GM04504 (cell line): ENCODE measurements at places on chromosomes 1 and 21.

DNA sequence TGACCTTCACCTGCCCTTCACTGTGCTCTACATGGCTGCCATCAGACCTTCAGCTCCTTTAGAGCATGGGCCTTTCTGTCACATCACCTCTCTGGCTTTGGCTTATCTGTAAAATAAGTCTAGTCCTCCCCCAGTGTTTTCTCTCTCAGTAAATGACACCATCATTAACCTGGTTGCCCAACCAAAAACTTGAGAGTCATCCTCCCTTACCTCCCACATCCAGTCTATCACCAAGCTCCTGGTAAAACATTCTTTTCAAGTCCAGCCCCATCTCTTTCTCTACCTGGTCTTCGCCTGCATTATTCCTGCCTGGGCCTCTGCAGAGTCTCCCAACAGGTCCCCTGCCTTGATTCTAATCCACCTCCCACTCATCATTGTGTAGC, 13.1 kb downstream of the SLC26A9 start:
- no peak for DNase-seq

- no peak for DNase-seq
Measured at GRCh38 chr1:18288722-18289121, 181.1 kb downstream of the IGSF21 start.

DNA sequence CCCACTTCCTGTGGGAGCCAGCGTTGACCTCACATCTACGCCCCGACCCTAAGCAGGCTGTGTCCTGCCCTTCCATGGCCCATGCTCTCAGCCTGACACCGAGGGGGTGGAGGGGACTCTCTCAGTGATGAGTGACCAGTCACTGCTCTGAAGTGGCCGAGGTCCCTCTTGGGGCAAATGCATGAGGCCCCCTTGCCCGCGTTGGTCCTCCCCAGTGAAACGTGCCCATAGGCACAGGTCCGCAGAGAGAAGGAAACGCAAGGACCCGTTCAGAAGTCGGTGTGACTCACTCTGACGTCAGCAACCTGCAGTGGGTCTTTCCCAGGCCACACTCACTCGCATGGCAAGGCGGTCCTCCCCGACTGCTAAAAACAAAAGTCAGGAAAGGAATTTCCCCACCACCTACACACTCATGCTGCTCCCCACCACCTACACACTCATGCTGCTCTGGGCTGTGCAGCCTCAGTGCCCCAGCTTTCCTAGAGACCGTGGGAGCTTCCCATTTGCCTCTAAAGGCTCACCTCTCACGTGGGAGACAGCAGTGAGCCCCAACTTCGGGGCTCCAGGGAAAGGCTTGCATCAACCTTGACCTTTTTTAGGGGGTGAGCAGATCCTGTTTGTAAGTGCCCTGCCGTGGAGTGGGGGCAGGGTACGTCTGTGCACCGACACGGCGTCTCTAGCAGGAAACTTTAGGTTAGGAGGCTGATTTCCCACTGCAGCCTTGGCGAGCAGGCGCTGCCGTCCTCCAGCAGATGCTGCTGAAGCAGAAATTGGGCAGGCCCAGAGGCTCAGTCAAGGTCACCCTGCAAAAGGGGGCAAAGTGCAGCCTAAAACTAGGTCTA, 11.4 kb downstream of the UBASH3A start:
- no peak for DNase-seq

GRCh38 chr1:16012590-16013219, 5.1 kb downstream of the HSPB7 start:
- DNase-seq: no peak

DNA sequence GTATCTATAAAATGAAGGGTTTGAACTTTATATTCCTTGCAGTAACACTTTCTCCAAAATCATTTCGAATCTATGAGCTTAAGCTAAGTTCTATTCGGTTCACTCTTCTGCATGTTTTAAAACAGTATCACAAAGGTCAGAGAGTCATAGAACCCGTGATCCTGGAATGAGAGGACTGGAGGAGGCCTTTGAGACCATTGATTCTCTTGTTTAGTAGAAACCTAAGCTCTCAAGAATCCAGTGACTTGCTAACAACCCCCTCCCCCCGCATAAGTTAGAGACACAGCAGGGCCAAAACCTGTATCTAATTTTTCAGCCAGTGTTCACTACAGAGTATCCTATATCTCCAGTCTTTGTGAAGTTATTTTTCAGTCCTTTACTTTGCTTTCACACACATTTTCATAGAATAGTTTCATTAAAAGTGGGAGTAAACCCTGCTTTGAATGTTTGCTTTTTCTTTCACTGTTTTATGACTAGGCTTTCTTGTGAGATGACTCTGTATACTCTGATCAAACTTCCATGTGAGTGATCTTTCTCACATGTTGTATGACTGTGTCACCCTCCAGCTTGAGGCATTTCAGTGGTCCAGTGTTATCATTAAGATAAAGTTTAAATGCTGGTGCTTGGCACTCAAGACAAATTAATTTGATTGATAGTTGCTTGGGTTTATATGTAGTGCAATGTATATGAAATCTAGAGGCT, 275.4 kb upstream of the SGIP1 start:
- DNase-seq: no peak

DNA sequence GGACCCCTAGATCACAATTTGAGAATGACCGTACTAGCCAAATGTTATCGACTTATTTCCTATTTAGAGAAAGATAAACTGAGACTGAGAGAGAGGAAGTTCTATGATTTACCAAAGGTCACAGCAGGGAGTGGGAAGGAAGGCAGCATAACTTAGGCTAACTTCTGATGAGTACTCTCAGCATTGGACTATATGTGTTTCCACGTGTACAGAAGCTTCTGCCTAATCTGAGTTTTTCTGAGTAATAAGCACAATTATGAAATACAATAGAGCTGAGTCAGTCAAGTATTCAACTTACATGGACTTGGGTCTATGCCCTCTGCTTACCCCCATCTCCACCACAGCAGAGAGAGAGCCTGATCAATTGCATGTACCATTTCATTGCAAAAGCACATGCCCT, 88.1 kb upstream of the HIVEP3 start:
- no peak for DNase-seq

GRCh38 chr1:222239130-222239529, 308.8 kb downstream of the HHIPL2 start:
- DNase-seq: no peak

DNA sequence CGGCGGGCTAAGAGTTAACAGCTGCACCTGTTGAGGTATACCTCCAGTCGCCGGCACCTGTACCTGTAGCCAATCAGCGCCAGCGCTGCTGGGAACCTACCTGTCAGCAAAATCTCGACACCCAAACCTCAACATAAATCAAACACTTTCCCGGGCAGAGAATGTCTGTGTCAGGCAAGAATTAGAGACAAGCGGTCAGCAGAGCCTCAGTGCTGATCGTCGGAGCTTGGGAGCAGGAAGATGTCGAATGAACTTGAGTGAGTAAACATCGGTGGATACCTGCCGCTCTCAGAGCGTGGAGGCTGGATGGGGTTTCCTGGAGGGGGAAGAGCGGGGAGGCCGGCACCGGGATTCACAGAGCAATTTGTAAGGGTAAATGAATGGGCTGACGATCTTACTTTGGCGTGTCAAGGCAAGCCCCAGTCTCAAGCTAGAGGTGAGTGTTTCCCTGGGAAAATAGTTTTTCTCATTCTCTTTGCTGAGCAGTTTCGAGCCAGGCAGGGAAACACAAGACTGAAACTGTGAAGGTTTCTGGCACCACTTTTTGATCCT, at the start of gene GRHL3:
Gene GRHL3, plus strand, starts transcription at position 46 of the 552 bp plus-strand sequence. Its CDS starts 195 bp downstream, at position 241.
- DNase-seq: no peak

GRCh38 chr1:17630048-17630830, 90.7 kb downstream of the ARHGEF10L start:
- DNase-seq: peak; percentile 44

GRCh38 chr1:1997576-1997975, 6.0 kb downstream of the CFAP74 start:
- DNase-seq: no peak

- no peak for DNase-seq
Measured at GRCh38 chr1:175834597-175834996, 91.2 kb upstream of the TNR start.

GRCh38 chr1:80894921-80895320, 905.8 kb upstream of the ADGRL2 start:
- no peak for DNase-seq

DNA sequence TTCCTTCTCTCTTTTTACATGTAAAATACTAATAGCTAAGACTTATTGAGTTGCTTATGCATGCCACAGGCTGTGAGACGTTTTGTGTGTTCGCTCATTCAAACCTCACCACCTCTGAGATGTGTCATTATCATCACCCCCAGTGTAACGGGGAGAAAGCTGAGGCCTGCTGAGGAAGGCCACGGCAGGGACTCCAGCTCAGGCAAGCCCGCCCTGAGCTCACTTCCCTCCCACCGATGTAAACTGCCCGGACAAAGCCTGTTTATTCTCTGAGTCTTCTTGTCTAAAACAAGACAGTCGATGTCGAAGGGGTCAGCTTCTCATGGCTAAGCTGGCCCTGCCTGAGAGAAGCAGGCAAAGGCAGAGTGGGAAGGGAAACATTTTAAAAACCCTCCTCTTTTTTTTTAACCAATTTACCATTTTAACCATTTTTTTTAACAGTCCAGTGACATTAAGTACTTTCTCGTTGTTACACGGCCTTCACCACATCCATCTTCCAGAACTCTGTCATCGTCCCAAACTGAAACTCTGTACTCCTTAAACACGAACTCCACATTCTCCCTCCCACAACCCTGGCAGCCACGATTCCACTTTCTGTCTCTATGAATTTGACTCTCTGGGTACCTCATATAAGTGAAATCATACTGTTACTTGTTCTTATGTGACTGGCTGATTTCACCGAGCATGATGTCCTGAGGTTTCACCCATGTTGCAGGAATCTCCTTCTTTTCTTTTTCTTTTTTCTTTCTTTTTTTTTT, 204.8 kb upstream of the GALNT2 start:
- DNase-seq: no peak

DNA sequence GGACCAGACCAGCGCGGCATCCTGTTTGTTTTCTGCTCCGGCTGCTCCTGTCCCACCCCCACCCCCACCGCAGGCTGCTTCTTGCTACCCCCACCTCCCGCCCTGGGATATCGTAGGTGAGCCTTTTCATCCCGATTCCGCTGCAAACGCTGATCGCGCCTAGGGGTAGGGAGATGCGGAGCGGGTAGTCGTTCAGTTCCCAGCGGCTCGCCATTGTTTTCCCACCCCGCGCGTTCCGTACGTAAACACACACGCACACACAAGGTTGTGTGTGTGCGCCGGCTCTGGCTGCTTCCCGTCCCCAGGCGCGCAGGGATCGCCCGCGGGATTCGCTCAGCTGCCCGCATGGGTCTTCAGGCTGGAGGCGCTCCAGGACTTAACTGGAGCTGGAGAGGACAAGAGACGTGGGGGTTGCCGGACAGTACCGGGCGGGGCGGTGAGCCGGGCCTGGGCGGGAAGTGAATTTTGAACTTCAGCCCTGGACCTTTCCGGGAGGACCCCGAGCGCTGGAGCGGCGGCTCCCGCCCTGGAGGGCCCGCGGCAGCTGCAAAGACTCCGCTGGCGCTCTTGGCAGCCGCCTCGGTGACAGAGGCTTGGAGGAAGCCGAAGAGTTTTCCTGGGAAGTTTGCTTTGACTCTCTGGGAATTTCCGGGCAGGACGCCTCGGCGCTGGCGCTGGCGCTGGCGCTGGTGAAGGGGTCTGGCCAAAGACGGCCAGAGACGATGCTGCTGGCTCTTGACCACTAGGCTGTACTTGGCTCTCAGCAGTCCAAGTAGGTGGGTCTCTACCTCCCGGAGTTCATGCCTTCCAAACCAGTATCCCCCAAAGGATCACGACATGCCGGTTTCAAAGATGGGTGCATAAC, 1.6 kb downstream of the SOX13 start:
- DNase-seq: no peak

- no peak for DNase-seq
Measured at GRCh38 chr21:21028275-21028820, 30.1 kb downstream of the NCAM2 start.

GRCh38 chr21:42346441-42346840, 4.4 kb downstream of the TFF2 start:
- DNase-seq: no peak

GRCh38 chr21:44301141-44301540, 1.3 kb downstream of the PFKL start:
- DNase-seq: no peak

DNA sequence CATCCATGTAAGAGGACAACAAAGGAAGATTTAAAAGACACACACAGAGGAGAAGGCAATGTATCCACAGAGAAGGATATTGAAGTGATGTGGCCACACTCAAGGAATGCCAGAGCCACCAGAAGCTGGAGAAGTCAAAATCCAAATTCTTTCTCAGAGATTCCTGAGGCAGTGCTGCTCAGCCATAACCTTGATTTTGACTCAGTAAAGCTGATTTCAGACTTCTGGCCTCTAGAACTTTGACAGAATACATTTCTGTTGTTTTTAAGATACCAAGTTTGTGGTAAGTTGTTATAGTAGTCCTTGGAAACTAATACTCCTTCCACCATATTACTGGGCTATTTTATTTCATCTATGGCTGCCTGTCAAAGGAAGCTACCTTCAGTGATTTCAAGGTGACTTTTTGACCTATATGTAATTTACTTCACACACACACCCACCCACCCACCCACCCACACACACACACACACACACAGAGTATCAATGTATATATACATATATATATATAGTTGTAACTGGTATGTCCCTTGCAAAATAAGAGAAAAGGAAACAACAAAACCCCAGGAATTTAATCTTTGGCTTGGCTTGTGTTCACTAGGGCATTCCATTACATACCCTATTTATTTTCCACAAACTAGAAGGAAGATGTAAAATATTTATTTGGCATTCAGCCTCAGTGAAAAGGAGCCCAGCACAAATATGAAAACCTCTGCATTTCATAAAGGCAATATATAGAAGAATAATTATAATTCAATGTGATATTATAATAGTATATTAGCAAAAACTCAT, 142.1 kb upstream of the PTGFR start:
- DNase-seq: no peak

GRCh38 chr1:209564849-209565248, 18.7 kb upstream of the CAMK1G start:
- DNase-seq: no peak

DNA sequence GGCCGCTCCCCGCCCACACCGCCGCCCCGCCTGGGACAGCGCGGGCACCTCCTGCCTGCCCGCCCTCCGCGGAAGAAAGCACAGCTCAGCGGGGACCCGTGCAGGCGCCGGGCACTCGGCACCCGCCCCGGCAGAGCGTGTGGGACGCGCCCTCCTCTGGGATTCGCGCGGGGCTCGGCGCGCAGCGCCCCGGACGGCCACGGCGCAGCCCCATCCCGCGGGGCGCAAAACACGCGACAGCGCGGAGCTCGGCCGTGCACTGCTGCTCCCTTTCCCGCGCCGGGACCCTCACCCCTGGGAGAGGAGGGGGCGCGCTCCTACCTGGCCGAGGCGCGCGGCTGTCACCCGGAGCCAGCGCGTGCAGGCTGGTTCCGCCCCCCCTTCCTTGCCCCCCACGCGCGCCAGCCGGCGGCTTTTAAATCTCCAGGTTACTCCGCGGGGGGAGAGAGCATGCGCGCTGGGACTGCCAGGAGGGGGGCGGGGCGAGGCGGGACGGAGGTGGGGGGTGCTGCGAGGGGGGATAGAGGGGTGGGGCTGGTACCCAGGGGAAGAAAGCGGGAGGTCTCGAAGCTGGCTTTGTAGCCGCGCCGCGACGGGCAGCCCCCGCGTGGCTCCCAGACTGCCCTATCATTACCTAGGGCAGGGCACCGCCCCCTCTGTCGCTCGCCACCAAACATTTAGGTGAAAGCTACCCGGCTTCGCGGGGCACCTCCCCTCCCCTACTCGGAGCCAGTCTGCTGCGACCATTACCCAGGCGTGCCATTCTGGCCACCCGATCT, at the start of gene SLC45A3:
Gene SLC45A3, minus strand, starts transcription at position 437 of the 779 bp plus-strand sequence. CDS start 15,853 bp downstream, outside the sequence.
- DNase-seq: no peak
